SW 1271 (cell line): ENCODE measurements at places on chromosomes 6 and 20.
A peak's percentile ranks its signal among the peaks of the same experiment; 100 is the strongest.

- no peak for DNase-seq
These were observed 491 bp downstream of the GPSM3 start for GRCh38 chr6:32191696-32192607.

DNA sequence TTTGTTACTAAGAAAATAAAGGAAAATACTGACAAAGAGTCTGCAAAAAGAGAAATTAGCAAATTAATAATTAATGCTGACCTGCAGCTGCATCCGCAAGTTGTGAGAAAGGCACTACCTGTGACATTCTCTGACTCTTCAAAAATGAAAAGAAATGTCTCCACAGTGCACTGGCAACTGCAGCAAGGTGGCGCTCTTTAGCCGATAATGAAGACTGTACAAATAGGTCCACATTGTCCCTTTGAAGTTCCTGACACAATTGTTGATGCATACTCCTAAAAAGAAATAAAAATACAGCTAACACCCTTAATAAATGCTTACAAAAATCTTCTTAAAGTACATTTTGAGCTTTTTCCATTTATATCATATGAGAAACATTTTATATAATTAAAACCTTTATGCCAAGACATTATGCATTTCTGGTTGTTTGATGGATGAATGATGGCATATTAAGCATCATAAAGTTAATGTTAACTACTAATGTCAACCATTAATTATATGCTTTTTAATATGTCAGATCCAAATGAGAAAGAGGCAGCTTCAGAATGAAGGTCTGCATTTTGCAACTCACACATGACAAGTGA, 96.5 kb downstream of the MMS22L start:
- DNase-seq, result peak; percentile 5

DNA sequence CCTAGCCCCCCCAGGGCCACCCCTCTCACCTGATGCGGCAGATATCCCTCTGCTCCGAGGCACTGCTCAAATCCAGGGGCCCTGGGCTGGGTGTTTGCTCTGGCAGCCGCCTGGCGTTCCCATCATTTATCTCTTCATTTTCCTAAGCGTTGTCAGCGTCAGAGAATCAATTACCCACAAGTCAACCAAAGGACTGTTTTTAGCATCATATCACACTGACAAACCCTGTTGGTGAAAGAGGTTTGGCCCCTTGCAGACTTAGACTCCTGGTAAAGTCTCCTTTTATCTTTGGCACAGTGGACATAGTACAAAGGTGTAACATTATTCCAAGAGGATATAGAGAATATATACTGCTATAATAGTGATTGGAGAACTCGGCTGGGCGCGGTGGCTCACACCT, at the start of gene GHRH:
Gene GHRH, minus strand, starts transcription at position 101 of the 400 bp plus-strand sequence. CDS start 4,925 bp downstream, outside the sequence.
- no peak for DNase-seq

- DNase-seq, result no peak
These were observed 186.9 kb downstream of the TBC1D7 start for GRCh38 chr6:13141387-13141786.

DNA sequence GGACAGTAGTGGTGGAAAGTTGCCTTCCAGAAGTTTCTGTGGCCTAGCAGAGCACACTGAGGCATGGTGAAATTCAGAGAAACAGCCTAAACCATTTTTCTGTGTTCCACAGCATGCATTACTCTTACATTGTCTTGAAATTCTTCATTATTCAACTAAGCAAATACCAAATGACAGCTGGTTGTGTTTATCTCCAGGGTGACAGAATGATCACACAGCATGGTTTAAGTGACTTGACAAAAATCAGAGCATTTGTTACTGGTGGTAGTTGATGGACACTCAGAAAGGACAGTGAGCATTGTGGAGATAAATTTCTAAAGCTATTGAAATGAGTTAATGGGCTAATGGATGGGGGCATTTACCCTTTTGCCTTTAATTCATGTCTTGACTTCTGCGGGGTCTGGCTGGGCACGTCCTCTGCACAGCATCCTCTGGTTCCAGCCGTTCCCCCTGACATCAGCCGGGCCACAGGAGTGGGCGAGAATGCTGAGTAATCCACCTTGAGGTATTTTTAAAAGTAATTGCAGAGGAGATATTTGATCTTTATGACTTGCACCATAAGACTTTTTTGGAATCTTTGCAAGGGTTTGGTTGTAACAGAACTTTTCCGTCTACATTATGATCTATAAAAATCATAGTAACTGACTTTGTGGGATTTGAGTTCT, 78.9 kb upstream of the SCP2D1 start:
- no peak for DNase-seq

- no peak for DNase-seq
These were observed 765.0 kb downstream of the HDGFL1 start for GRCh38 chr6:23334360-23334759.

DNA sequence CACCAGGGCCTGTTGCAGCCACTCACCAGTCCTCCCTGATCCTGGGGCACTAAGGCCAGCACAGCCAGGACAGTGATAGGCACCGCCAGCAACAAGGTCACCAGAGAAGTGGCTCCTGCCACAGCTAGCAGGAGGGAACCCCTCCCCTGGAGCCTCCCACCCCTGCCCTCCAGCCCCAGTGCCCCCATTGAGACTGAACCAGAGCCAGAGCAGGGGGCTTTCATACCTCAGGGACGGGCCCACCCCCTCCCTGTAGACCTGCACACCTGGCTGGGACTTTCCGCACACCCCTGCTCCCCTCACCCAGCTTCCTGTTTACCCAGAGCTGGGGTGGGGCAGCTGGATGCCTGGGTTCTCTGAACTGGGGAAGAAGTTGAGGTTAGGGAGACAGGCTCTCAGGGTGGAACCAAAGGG, at the start of gene LTB:
Gene LTB, minus strand, starts transcription at position 195 of the 414 bp plus-strand sequence. Its CDS starts 7 bp downstream, at position 188.
- DNase-seq, result no peak

- no peak for DNase-seq
These were observed 49.4 kb downstream of the PDSS2 start for GRCh38 chr6:107409942-107410341.

DNA sequence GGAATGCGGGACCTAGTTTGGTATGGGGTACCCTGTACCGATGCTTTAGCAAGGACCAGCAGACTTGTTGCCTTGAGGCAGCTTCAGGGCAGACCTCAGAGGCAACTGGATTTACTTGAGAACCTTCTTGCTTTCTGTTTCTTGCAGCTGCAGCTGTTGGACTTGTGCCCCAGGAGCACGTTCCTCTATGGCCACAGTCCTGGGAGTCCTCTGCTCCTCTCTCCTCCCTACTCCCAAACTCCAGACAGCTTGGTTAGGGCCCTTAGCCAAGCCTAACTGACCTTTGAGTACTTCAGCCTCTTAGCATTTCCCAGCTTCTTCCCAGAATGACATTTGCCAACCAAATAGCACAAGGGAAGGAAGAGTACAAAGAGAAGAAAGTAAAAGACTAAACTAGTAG, 34.7 kb downstream of the GHRH start:
- DNase-seq, result no peak

DNA sequence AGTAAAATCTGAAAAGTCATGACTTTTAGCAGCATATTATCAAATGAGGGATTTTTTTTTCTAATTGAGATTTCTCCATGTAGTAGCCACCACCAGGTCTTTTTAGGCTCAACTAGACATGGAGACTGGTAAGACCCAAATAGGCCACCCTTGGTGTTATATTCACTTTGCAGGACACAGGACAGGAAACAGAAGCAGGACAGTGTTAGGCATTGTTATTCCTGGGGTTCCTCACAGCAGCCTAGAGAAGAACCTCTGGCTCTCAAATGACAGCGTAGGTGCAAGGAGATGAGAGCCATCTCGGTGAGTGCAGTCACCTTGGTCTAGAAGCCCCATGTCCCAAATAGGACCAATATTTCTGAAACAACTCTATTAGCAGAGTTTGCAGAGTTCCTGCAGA, 19.2 kb upstream of the PBOV1 start:
- no peak for DNase-seq

- peak; percentile 95 for DNase-seq
These were observed 302.5 kb downstream of the DHX35 start for GRCh38 chr20:39264506-39265172.

DNA sequence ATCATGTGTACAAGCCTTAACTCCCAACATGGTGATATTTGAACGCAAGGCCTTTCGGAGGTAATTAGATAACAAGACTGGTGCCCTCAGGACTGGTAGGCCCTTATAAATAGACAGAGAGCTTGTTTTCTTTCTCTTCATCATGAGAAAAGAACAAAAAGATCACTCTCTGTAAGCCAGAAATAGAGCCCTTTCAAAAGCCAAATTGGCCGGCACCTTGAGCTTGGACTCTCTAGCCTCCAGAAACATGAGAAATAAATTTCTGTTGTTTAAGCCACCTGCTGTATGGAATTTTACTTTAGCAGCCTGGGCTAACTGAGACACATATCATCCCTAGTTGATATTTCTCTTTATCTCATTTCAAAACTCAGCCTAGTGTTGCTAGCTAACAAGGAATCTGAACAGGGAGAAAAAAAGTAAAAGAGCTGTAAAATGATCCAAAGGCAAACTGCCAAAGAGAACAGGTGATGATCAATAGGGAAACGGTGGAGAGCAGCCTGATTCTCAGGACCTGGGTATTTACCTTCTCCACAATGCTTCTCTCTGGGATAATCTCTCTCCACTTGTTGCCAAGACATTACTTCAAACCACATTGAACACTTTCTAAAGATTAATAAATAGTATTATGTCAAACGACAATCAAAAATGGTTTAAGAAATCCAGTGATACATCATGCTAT, 6.1 kb downstream of the COL21A1 start:
- no peak for DNase-seq

DNA sequence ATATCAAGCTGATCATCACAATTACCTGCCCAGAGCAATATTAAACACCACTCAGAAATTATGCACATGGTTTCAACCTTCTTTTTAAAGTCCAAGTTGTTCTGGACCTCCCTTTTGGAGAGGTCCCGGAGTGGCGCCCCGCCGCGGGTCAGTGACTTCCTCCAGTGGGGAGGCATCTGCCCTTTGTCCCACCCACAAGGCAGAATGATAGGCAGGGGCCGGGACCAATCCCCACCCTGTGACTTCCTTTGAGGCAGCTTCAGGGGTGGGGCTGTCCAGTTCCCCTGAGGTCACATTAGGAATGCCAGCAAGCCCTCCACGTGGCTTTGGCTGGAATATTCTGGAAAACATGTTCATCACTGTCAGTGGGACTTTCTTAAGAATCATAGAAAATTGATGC, 207.0 kb downstream of the ANKRD60 start:
- no peak for DNase-seq

- no peak for DNase-seq
These were observed 45.5 kb upstream of the NXT1 start for GRCh38 chr20:23305098-23305497.

- no peak for DNase-seq
These were observed 410.4 kb downstream of the MAFB start for GRCh38 chr20:40278673-40279072.

DNA sequence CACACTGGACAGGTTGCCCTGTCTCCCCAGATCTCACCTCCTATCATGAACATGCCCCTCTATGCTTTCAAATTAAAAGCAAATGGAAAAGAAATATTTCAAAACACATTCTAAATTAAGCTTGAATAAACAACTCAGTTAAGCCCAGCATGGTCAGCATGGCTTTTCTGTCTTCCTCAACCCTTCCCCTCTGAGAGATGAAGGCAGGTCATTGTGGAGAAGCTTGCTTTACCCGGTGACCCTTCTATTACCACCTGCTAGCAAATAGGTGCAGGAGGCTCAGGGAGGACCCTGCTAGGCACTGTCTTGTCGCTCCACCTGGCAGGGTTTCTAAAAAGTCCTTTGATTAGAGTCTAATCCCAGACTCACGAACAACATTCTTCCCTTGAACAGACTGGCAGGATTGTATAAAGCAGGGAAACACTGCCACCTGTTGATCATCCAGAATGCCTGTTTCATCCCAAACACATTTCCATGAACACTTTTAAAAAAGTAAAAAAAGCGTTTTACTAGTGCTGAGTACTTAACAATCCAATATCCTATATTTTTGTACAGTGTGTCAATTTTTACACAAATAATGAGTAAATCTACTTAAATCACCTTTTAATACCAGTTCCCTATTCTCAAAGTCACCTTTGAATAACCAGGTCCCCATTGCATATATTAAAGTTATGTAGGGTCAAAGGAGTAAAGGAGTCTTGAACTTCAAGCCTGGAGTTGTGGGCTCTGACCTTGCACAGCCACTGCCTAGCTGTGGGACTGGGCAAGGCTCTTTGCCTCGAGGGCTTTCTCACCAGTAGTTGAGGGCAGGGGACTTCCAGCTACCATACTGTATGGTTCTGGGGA, 75.5 kb downstream of the GPR6 start:
- DNase-seq, result peak; percentile 49

DNA sequence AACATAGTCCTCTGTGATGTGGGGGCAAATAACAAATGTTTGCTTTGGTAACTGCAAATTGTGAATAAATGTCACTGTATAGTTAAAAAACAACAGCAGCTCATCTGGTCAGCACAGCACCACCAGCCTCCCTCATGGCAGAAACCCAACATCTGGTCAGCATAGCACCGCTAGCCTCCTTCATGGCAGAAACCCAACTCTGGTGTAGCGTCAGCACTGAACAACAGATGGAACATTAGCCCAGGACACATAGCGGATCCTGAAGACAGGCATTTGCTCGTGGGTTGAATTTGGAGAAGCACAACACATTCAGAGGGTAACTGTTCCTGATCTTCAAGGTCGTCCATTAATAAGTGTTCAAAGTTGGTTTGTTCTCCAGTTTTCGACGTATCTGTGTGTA, 265.9 kb downstream of the DLL1 start:
- DNase-seq, result no peak

GRCh38 chr6:41408576-41408975, 73.2 kb downstream of the NCR2 start:
- no peak for DNase-seq

GRCh38 chr20:9689041-9689440, 149.8 kb downstream of the PAK5 start:
- DNase-seq, result no peak

- DNase-seq, result no peak
These were observed 35.2 kb downstream of the PPP1R14C start for GRCh38 chr6:150177952-150178520.
